ENCODE measurements at places on chromosomes 11 and 22.
A peak's percentile ranks its signal among the peaks of the same experiment; 100 is the strongest.

GRCh38 chr22:33186816-33187215, 128.6 kb upstream of the SYN3 start:
- no peak for DNase-seq

DNA sequence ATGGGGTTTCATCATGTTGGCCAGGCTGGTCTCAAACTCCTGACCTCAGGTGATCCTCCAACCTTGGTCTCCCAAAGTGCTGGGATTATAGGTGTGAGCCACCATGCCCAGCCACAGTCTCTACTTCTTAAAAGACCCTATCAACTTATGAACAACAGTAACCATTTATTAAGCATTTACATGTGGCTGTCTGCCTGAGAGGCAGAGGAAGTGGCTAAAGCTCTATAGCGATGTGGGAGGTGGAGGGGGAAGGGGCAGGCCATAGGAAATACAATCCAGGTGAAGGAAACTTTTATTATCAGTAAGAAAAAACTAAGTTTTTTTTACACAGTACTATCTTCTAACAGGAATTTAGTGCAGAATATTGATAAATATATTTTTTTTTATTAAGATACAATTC, 87.8 kb upstream of the PHOX2A start:
- no peak for DNase-seq

DNA sequence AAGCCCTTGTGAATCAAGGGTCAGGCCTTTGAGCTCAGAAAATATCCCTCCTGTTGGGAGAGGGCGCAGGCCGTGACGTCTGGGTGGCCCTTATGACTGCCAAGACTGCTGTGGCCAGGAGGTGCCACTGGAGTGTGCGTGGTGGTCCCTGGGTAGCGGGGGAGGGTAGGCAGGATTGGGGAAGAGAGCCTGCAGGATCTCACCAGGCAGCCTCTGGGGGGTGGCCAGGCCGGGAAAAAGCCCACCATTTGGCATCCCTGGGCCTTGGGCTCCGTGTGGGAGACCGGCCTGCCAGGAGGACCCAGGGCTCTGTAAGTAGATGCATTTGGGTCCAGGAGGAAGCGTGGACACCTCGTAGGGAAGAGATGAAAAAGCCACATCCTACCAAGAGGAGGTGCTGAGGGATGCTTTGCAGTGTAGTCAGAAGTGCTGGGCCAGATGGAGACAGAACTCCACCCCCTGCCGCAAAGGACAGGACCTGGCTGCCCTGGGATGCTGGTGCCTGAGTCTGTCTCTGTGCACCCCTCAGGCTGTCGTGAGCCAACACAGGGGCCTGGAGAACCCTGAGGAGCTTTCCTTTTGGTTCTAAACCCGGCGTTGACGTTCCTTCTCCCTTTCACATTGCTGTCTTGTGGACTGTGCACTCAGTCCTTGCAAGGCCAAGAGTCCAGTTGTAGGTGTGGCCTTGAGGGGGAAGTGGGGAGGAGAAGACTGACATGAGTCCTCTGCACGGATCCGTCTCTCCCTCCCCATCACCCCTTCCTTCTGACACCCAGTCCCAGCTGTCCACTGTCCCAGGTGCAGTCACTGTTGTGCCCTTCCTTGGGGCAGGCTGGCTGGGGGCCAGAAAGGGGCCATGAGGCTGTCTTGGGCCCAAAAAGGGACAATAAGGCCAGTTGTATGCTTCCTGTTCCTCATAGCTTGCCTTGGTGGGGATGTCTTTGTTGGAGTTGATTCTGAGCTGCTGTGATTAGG, 12.7 kb upstream of the MIEF1 start:
- no peak for DNase-seq

DNA sequence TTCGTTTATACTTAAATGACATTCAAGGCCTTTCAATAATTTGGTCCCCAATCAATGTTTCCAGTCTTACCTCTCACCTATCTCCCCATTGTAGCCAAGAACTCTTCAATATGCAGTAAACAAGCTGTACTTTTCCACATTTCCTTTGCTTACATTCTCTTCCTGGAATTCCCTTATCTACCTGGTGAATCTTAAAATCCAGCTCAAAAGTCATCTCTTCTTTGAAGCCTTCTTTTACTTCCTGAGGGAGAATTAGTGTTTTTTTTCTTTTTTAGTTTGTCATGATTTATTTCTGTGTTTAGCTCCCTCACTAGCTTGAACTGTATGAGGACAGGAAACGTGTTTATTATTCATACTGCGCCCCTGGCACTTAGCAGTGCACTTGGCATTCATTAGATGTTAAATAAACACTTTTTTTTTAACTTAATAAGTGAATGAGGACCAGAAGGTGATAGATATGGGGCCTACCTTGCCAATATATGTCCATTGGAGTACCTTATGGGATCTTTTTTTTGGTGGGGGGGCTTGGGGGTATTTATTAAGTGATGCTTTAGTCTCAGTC, 4.9 kb upstream of the PTS start:
- DNase-seq = no peak

DNA sequence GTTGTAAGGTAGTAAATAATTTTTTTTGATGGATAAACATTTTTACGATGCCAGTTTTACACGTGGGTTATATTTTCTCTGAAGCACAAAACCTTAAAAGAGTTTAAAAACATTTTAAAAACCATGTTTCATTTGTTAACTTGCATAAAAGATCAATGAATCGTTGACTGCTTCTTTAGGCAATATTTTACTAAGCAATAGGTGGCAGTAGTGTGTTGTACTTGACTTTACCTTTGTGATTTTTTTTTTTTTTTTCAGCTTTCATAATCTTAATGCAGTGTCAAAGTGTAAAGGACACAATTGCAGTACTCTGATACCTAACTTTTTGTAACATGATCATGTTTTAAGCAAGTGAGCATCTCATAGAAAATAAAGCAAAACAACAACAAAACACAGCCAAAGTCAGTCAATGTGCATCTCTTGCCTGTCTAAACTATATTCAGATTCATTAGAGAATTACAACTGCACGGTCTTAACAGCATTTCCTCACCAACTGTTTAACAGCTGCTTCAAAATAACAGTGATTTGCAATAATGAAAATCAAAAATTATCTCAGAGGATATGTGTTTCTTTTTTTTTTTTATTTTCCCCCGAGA, 27.7 kb downstream of the DNAJC24 start:
- no peak for DNase-seq

DNA sequence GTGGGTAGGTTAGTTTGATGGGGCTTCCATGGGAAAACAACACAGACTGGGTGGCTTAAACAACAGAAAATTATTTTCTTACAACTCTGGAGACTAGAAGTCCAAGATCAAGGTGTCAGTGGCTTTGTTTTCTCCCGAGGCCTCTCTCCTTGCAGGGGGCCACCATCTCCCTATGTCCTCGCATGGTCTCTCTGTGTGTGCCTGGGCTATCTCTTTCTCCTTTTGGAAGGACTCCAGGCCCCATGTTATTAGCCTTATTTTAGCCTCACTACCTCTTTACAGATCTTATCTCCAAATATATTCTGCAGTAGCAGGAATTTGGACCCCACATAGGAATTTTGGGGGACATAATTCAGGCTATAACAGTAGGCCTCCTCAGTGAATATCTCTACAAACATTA, 372.7 kb upstream of the FAT3 start:
- DNase-seq = no peak

- DNase-seq = no peak
These were observed 200.6 kb downstream of the NAV2 start for GRCh38 chr11:19912958-19913892.

DNA sequence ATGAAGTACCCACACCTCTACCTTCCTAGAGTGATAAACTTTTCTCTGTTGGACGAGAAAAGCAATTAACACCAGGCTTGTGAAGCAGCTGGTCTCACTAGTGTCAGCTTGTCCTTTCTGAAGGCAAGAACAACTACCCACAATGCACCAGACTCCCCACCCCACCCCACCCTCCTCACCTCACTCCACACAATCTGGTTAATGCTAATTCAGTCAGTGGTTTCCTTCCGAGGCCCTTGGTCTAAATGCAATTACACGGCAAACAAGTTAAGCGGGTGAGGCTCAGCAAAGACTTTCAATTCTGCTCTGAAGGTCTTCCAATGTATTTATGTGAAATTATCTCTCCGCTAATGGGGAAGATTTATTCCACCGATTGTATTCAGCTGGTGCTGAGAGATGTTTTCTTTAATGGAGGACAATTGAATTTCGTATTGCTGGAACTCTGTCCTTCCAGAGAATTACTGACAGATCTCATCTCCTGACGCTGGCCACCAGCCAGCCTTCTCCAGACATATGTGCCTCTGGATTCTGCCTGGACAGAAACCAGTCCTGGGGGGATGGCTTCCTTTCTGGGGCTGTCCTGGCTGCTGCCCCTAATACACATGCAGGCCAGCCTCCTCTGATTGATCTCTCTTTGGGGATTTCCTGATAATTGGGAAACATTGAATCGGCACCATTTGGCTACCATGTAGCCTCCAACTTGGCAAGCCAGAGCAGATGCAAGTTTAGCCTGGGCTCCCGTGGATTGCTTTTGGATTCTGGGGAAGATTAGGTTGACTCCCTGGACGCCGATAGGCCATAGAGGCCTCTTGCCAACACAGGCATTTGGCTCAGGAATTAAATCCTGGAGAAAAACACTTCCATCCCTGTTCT, 165.8 kb upstream of the NARS2 start:
- no peak for DNase-seq

DNA sequence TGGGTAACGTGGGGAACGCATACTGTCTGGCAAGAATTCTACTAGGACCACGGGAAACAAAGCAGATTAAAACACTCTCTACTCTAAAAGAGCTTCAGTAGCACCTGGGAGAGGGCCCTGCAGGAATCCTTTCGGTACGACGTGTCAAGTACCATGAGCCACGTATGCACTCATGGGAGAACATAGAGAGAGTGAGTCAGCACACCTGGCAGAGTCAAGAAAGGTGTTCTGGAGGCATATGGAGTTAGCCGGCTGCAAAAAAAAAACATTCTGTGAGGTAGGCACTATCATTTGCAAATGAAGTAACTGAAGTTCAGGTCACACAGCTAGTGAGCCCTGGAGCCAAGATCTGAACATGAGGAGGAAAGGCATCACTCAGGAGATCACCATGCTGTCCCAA, 71.1 kb upstream of the BID start:
- no peak for DNase-seq

DNA sequence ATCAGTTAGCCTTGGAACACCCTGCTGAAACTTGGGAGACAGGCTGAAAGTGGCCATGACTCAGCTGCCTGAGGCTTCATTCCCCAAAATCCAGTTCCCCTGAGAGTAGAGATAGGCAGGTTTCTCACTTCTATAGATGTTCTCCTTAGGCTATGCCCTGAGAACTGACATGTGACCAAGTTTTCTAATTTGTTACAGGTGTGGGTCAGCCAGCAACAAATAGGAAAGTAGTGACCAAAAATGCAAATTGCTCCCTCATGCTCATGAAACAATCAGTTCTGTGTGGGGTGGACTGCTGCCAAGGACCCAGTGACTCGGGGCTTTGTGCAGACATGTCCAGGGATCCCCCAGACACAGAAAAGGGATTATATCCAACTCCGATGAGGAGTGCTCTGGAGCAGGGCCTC, 7.3 kb upstream of the CCDC15 start:
- no peak for DNase-seq

DNA sequence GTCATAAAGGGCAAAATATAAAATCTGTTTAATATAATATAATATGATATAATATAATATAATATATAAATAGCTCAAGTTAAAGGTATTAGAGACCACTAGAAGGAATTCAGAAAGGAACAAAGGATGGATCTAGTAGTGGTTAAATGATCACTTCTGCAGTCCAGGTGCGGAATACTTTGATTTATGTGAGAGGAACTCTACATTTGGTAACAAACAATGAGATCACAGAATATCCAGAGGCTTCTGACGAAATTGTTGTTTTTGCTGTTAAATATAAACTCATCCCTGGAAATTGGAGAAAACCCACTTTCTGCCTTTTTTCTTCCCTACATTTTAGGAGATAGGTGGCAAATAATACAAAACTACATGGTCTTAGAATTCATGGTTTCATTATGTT, 36.0 kb downstream of the ATXN10 start:
- no peak for DNase-seq

- DNase-seq = no peak
These were observed 12.8 kb upstream of the OSBPL5 start for GRCh38 chr11:3177931-3178330.

DNA sequence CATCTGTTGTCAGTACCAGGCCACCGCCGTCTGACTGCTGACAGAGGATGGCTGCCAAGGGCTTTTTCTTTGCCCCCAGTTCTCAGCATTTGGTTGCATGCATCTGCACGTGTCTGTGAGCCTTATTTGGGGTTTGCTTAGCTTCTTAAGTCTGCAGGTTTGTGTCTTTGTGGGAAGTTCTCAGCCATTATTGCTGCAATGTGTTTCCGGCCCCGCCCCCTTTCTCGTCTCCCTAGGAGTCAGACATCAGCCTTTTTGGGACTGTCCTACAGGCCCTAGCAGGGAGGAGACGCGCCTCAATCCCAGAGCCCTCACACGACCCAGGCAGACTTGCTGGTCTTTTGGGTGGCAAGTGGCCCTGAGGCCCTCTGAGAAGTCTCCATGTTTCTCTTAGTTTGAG, 8.0 kb downstream of the MOB2 start:
- no peak for DNase-seq

DNA sequence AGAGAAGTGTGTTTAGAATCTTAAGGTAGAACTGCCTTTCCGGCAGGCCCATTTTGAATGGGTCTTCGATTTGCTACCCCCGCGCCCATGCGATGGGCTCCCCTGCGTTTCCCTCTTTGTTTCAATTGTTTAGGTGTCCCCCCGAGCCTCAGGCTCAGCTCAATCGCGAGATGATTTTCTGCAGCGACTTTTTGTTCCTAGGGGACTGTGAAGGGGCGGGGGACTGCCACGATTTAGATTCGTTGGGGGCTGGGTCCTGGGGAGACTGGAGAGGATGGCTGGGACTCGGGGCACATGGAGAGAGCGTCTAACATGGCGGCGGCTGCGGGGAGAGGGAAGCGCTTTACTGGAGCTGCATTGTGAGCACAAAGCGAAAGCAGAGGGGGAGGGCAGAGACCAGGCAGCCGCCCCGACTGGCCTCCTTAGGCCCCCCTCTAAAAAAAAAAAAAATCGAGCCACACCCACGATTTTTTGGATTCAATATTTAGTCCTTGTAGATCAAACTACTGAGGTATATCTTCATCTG, 1.7 kb downstream of the CAPRIN1 start:
- peak; percentile 89 for DNase-seq

GRCh38 chr22:46829117-46829891, 66.9 kb downstream of the TBC1D22A start:
- no peak for DNase-seq

- no peak for DNase-seq
These were observed 87.6 kb upstream of the FSHB start for GRCh38 chr11:30143098-30143705.

DNA sequence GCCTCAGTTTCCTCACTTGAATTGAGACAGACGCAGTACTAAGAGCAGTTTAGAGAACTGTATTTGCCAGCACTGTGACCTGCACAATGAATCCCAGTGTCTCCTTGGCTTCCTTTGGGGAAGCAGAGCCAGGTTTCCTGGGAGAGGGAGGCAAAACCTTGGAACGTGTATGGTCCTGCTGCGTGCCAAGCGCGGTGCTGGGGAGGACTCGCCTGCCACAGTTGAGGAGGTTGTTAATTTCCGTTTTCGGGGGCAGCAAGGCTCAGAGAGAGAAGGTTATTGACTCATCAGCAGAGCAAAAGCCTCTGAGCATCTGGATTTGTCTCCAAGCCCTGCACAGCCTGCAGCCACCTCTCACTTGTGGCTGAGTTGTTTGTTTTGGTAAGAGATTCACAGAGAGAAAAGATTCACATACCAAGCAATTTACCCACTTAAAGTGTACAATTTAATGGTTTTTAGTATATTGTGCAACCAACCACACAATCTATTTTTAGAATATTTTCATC, 10.8 kb downstream of the SYT12 start:
- no peak for DNase-seq

- no peak for DNase-seq
These were observed 20.7 kb downstream of the PLEKHA7 start for GRCh38 chr11:16993495-16993894.

GRCh38 chr11:104327861-104328511, 164.0 kb upstream of the PDGFD start:
- DNase-seq = no peak
